Renal pelvis (tissue), 12 donors: ENCODE measurements at places on chromosomes 6 and 20. TPM values are rescaled to one million over a fixed set of nuclear protein-coding genes. Genes with fewer than 3 reads are reported as not detected.

FOXQ1 gene
- polyA plus RNA-seq, result 12.1 TPM

CGA gene
- polyA plus RNA-seq, result 2.2 TPM

NKAPL gene
- polyA plus RNA-seq, result 2.3 TPM

DNAH8 gene
- polyA plus RNA-seq, result 0.37 TPM

BACH2 gene
- polyA plus RNA-seq, result 9.9 TPM

PBOV1 gene
- not detected for polyA plus RNA-seq

DNA sequence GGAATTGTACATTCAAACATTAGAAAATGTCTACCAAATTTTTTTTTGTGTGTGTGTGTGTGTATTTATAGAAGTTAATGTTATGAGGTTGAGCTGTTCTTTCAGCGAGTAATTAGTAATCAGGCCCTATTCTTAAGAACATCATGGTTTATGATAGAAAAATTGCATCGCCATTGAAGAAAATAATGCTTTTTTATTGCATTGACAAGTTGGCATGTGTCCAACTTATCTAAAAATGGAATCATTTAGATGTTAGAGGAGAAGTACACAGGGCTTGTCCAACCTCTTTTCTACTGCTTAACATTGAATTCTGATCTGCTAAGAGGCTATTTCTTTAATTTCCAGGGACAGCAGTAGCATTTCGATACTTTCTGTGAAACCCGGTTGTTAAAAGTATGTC is 61.6 kb upstream of the ADGRG6 start:
- no peak for DNase-seq

DNA sequence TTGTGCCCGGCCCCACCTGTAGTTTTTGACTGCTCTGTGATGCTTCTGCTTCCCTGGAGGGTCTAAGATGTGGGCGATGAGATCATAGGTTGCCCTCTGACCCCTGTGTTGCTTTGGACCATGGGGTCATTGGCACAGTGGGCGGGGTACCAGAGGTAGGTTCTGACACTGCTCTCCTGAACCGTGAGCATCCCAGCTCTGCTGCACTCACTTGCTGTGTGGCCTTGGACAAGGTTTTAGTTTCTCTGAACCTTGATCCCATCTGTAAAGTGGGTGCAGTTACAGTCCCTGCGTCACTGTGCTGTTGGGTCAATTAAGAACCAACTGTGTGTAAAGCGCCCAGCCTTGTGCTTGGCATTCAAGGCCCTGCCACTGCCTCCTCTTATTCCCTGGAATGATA is 30.9 kb downstream of the SRC start:
- no peak for DNase-seq

DNA sequence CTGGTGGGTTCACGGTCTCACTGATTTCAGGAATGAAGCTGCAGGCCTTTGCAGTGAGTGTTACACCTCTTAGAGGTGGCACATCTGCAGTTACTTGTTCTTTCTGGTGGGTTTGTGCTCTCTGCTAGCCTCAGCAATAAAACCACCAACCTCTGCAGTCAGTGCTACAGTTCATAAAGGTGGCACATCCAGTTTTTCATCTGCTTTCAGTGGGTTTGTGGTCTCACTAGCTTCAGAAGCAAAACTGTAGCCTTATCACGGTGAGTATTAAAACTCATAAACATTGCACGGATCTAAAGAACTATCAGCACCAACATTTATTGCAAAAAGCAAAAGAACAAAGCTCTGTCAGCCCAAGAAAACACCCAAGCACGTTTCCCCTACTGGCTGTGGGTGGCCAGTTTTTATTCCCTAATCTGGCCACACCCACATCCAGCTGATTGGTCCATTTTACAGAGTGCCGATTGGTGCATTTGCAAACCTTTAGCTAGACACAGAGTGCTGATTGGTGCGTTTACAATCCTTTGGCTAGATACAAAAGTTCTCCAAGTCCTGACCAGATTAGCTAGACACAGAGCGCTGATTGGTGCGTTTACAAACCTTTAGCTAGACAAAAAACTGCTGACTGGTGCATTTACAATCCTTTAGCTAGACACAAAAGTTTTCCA is 3.4 kb upstream of the TMEM14C start:
- DNase-seq, result no peak

DNA sequence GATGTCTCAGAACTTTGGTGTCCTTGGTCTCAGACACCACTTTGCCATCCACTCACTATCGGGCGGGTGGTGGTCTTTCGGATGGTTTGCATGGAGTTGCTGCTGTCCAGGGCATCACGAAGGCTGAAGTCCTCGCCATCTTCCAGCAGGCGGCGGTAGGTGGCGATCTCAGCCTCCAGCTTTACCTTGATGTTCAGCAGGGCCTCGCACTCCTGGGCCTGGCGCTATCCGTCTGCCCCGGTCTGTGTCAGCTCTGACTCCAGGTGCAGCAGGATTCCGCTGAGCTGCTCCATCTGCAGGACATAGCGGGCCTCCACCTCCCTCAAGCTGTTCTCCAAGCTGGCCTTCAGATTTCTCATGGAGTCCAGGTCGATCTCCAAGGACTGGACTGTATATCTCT is 36.0 kb downstream of the ZNF311 start:
- no peak for DNase-seq

GRCh38 chr6:112039431-112039770 is 14.5 kb upstream of the CCN6 start:
- DNase-seq, result no peak

- no peak for DNase-seq
Measured at GRCh38 chr6:49570474-49571079, 20.1 kb downstream of the C6orf141 start.

DNA sequence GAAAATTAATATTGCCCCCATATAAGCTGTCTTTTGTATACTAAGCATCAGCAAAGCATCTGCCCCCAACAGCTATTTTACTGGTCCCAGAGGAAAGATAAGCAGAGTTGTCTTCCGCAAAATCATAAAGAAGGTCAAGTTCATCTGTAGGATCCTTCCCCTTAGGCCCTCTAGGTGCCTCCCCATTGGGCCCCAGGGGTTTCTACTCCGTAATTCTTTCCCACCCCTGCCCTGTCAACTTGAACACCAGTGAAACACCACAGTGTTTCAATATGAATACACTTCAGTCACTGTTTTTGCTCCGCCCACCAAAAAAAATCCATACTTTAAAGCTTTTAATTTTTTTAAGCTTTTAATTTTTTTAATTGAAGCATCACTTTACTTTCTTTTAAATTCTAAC is 159.2 kb downstream of the ATXN1 start:
- DNase-seq, result no peak

DNA sequence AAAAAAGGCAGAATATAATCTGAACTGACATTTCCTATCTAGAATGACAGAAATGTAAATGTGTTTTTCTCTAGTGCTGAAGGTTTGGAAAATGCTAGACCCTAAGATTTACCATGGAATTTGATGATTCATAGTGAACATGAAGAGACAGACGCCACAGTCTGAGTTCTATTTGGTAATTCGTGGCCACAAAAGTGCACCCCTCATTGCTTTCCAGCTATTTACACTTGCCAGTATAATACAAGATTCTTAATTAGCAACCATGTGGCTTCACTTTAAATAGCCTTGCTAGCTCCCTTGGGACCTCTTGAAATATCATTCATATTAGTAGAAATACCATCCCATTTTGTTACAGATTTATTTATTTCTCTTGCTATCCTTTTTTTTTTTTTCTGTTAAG is 636.8 kb downstream of the PRKN start:
- DNase-seq, result no peak

DNA sequence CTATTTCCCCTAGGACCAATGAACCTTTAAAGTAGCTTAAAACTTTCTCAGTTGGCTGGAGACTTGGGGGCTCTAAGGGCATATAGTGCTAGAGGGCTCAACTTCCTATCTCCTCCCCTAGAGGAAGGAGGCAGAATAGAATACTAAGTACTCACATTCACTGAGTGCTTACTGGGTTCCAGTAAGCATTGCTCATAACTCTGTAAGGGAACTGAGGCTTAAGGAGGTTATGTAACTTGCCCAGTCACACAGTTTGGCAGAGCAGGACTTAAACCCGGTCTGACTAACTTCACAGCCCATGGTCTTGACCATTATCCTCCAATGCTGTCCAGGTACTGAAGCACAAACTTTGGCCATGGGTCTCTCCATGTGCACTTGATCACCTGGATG is 12.5 kb downstream of the SESN1 start:
- DNase-seq, result no peak

DNA sequence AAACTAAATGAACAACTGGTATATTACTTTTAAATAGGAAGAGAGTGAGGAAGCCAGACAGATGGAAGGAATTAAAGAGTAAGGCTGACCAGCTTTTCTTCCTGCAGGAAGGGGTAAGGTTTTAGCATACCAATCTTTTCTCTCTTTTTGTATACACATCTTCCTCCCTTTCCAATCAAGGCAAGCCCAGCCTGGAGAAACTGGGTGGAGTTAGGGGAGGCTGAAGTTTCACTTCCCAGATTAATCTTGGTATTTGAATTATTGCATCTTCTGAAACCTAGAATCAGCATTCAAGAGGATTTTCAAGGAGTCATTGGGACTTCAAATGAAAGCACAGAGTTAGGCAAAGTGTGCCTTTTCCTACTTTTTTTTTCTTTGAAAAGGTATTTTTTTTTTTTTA is 33.1 kb downstream of the TMEM14A start:
- DNase-seq, result no peak

DNA sequence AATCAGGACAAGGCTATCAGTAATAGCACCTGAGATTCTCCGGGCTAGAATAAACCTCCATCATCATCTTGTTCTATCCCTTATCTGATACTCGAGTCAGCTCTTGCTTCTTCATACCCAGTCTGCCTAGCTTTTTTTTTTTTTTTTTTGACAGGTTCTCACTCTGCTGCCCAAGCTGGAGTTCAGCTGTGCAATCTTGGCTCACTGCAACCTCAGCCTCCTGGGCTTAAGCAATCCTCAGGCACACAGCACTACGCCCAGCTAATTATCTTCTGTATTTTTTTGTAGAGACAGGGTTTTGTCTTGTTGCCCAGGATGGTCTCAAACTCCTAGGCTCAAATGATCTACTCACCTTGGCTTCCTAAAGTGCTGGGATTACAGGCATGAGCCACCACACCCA is 19.5 kb downstream of the SRSF6 start:
- DNase-seq, result no peak

GRCh38 chr6:139540276-139540675 is 165.8 kb upstream of the CITED2 start:
- no peak for DNase-seq

DNA sequence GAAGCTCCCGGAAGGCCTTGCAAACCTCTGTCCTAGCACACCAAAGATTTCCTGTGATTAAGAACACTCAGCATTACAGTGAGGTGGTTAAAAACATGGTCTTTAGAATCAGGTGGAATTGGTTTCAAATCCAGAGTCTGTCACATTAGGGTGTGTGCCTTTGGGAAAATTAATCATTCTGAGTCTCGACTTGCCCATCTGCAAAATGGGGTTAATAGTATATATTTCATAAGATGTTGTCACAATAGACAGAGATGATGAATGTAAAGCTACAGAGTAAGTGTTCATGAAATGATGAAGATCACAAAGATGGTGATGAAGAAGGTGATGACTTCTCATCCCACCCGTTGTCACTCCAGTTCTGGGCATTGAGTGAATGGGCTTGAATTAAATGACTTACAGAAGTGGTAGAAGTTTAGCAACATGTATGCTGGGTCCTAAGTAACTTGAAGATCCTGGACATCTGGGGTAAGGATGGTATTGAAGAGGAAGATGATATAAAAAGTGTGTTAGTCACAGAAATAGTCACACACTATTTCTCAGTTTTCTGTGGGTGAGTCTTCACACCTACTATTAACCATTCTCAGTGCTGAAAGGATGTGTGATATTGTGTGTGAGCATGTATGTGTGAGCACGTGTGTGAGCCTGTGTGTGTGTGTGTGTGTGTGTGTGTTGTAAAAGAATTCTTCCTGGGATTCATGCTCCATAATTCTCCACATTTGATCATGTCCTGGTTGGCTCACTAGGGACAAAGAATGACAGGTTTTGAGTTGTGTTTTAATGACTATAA is 28.0 kb upstream of the NEDD9 start:
- no peak for DNase-seq

- DNase-seq, result no peak
Measured at GRCh38 chr6:15213838-15214400, 31.9 kb upstream of the JARID2 start.

DNA sequence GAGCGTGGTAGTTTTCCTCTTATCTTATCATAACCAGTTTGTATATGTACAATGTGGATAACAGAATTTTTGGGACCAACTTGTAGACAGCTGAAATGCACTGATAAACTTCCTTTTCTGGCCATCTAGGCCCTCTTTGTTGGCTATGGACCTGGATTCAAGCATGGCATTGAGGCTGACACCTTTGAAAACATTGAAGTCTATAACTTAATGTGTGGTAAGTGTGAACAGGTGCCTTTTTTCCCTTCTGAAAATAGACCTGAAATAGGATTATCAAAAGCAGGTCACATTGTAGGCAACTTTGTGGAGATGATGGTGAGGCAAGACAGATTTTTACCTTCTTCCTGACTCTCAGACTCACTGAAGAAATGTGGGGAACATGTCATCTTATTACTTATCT is 67.8 kb downstream of the ENPP1 start:
- DNase-seq, result no peak

DNA sequence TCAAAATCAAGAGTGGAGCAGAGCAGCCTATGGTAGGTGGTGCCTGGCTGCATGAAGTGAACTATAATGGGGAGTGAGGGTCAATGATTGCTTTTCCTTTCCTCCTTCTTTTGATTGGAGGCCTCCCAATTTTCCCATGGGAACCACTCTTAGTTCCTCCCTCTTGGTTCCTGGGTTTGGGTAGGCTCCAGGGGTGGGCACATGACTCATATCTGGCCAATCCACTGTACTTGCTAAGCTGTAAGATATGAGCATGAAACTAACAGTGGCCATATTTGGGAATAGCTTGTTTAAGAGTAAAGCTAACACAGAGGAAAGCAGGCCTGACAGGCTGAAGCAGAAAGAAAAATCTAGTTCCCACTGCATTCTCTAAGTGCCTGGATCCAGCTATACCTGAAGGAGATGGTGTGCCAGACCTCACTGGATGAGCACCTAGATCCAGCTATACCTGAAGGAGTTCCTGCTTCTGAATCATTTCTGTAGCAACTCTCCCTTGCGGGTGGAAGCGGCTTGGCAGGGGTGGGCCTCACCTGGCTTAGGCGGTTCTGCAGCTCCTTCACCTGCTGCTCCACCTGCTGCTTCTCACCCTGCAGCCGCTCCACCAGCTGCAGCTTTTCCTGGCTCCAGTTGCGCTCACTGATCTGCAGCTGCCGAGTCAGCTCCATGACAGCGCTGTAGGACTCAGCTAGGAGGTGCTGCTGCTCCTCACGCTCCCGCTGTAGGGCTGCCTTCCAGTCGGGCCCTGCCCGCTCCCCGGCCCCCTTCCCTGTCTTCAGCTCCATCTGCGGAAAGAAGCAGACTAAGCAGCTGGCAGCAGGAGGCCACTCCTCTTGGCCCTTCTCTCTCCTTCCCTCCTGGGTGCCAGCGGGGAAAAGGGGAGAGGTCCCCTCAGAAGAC is 29.0 kb upstream of the DSN1 start:
- no peak for DNase-seq
